ENCODE measurements at places on chromosomes 6 and 20. TPM values are rescaled to one million over a fixed set of nuclear protein-coding genes. Genes with fewer than 3 reads are reported as not detected.

ZNF334 gene
- total RNA-seq, result 0.71 TPM

MDFI gene
- total RNA-seq, result not detected

OR2J3 gene
- not detected for total RNA-seq

B3GAT2 gene
- not detected for total RNA-seq

DHX35 gene
- 8.8 TPM for total RNA-seq

MUC22 gene
- not detected for total RNA-seq

NOX3 gene
- total RNA-seq, result not detected

NHSL1 gene
- total RNA-seq, result 0.54 TPM

PERP gene
- total RNA-seq, result 4.7 TPM

DNA sequence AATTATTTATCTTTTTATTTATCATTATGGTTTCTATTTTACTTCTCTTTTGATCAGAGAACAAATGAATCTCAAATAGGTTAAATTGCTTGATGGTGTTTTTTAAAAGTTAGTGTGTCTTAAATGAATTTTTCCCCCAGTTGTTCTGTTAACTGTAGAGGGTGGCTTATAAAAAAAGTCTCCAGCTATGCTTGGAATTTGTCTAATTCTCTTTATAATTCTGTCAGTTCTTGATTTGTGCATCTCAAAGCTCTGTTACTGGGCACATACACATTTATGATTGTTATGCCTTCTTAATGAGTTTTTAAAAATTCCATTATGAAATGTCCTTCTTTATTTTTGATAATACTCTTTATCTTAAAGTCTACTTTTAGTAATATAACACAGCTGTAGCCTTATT, 58.0 kb downstream of the LIN28B start:
- DNase-seq, result no peak

DNA sequence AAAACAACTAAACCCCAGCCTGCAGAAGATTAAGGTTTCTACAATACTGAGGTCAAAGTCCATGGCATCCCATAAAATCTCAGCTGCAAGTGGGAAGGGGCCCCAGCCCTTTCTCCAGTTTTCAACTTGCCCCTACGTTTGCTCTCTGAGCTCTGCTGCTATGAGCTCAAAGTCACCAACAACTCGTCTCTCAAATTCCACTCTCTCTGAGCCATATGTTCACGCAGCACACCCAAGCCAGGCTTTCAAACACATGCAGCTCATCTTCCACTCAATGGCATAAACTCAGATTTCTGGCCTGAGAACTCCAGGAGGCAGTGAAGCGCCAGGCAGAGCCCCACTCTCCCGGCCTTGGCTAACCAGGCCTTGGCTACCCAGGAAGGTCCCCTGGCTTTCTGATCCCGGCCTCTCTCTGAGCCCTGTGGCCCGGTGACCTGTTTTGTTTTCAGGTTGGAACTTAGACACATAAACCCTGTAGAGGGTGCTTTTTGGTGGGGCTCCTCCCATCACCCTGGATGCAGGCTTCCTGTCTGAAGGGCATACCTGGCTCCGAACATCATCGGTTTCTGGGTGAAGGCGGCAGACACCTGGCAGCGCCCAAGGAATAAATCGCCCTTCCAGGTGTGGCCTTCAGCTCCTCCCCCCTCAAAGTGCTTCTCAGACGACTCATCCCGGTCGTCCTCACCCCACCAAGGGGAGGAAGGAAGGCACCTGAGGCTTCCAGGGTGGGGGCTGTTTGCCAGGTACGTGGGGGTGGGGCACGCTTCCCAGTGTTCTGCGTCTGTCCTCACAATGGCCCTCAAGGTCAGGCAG, 12.4 kb downstream of the SLC22A23 start:
- DNase-seq, result no peak

DNA sequence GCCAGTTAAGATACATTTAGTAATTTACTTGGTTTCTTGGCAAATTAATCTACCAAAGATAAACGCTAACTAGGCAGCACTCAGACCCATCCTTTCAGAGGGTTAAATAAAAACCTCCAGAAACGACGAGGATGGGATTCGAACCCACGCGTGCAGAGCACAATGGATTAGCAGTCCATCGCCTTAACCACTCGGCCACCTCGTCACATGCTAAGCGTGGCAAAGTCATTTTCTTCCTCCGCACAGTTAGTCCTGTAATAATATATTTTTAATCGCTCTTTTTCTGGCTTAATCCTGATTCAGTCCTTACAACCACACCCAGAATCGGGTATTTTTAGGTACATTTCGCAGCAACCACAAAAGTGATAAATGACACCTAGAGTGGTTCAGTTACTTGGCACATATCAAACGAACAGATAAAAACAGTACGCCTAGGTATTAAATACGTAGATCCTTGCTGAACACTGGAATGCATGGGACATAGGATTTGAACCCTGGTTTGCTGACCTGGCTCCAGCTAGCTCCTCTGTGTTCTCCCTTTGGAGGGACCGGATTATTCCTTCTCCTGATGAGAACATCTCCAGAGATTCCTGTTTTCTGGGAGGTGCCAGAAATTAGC, 71.6 kb downstream of the GPX5 start:
- DNase-seq, result no peak

DNA sequence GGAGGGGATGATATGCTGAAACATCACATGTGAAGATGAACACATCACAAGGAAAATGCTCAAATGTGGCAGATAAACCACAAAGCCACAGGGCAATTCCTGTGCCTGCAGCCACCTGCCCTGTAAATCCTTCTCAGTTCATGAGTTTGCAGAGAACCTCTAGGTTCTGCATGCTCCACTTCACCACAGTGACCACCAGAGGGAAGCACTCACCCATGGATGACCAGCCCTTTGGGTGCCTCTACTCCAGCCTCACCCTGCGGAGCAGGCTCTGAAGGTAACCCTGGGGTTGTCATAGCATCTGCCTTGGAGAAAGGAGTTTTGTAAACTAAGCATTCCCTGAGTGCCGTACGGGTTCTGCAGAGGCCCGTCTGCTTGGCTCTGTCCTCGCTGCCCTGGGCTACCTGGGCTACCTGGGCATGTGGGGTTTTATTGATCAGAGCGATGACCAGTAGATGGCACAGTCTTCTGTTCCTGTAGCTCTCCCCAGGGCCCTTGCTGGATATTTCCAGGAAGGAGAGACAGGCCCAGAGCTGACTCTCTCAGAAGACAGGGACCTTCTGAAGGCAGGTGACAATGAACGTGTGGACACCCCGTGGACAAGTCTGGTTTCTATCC, 31.7 kb upstream of the CST1 start:
- no peak for DNase-seq

- DNase-seq, result peak; percentile 80
Measured at GRCh38 chr6:33768644-33769120, 20.2 kb downstream of the LEMD2 start.

DNA sequence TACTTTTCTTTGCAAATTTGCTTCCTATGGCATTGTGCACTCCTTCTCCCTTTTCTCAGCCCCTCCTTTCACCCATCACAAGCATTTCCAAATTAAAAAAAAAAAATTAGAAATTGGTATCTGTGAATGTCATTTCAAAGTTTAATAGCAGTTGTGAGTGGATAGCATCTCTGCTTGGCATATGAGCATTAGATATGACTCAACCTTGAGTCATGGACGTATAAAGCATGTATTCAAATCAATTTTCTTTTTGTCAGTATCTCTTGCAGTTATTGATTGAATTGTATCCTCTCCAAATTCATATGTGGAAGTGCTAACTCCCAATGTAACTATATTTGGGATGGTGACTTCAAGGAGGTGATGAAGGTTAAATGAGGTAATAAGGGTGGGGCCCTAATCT, 60.1 kb upstream of the MAP3K7 start:
- no peak for DNase-seq

- DNase-seq, result no peak
Measured at GRCh38 chr20:41063442-41063841, 34.8 kb downstream of the TOP1 start.

- DNase-seq, result no peak
Measured at GRCh38 chr20:4451487-4452081, 270.1 kb upstream of the PRND start.

GRCh38 chr6:134015719-134016557, 36.5 kb downstream of the SLC2A12 start:
- DNase-seq, result no peak

- DNase-seq, result no peak
Measured at GRCh38 chr20:35709259-35709658, 10.1 kb downstream of the ROMO1 start.

DNA sequence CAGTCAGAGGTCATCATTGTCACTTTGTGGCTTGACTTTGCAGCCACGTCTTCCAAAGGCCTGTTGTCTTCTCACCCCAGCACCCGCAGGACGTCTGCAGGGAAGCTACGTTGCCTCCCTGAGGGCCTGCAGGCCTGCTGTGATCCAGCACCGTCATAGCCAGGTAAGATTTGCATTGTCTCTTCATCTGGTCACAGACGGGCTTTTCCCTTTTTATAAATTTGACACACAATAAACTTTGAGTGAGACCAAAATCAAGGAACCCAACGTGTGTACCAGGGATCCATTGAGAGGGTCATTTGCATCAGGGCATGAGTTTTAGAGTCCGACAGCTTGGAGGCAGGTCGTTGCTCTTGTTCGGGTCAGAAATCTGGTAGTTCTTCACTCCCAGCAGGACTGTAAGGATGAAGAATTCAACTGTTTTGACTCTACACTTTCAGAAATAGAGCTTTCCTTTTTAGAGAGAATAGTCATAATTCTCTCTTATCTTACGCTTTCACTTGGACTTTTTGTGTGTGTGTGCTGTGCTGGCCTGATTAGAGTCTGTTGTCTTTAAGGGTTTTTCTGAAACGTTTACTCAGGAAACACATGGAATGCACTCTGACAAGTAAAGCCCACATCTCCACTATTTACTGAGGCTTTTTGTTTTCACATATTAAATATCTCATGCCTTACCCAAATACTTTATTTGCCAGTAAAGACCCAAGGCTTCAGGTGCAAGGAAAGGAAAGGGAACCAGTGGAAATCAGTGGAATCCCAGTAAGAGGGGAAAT, 177.2 kb upstream of the TAB2 start:
- peak; percentile 57 for DNase-seq

DNA sequence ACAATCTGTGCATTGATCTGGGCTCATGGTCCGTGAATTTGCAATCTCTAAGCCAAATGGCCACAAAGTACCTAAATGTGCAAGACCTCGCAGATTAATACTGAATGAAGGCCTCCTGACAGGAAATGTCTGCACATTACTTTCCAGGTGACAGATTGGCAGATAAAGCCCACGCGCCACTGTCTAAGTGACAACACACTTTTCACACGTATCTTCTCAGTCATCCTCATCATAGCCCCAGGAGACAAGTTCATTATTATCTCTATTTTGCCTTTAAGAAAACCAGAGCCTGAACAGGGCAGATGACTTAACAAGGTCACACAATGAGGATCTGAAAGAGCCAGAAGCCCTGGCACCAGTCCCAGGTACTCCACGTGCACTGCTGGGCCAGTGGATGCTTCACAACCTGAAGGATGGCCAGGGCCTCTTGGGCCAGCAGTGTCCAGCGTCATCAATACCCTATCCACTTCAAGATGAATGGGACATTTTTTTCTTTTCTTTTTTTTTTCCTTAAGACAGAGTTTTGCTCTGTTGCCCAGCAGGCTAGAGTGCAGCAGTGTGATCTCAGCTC, 266.3 kb downstream of the PTPRT start:
- no peak for DNase-seq

GRCh38 chr20:41175727-41176330, 38.5 kb downstream of the PLCG1 start:
- no peak for DNase-seq

DNA sequence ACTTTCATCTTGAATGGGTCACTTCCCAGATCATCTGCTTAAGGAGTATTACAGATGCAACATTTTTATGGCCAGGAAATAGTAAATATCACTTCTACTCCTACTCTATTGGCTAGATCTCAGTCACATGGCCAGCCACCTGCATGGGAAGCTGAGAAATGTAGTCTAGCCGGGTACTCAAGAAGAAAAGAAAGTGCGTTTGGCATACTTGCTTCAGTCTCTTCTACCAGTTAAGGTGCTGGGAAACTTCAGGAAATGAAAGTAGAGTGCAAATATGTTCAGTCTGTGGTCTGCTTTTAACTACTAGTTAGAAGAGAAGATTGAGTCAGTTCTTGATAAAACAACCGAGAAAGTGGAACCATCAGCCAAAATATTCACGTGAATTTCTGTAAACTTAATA, 129.2 kb downstream of the PDSS2 start:
- peak; percentile 45 for DNase-seq

- no peak for DNase-seq
Measured at GRCh38 chr20:61424011-61424627, 172.1 kb downstream of the CDH4 start.

GRCh38 chr6:11164717-11165646, 53.5 kb upstream of the ERVFRD-1 start:
- DNase-seq, result no peak

GRCh38 chr6:118923035-118923434, 11.9 kb downstream of the MCM9 start:
- DNase-seq, result no peak

- no peak for DNase-seq
Measured at GRCh38 chr6:34205916-34206315, 30.8 kb upstream of the HMGA1 start.
